ENCODE measurements at places on chromosomes 7 and 10.

GRCh38 chr10:97376413-97376812, 24.7 kb downstream of the RRP12 start:
- DNase-seq = no peak

GRCh38 chr10:34612446-34612845, 202.7 kb downstream of the PARD3 start:
- no peak for DNase-seq

- DNase-seq = no peak
Observed at GRCh38 chr7:30699706-30700495, 17.6 kb upstream of the CRHR2 start.

DNA sequence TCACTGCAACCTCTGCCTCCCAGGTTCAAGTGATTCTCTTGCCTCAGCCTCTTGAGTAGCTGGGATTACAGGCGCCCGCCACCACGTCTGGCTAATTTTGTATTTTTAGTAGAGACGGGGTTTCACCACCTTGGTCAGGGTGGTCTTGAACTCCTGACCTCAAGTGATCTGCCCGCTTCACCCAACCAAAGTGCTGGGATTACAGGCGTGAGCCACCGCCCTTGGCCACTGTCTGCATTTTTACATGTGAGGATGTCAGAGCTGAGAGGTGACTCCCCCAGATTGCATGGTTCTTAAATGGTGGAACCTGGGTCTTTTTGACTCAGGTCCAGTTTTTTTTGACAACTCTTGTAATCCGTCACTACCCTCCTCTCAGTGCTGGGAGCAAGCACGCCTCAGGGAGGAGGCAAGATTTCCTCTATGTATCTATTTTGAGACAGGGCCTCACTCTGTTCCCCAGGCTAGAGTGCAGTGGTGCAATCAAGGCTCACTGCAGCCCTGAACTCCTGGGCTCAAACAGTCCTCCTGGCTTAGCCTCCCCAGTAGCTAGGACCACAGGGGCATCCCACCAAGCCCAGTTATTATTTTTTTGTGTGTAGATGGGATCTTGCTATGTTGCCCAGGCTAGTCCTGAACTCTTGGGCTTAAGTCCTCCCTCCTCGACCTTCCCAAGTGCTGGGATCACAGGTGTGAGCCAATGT, 1.2 kb upstream of the SRRT start:
- no peak for DNase-seq

DNA sequence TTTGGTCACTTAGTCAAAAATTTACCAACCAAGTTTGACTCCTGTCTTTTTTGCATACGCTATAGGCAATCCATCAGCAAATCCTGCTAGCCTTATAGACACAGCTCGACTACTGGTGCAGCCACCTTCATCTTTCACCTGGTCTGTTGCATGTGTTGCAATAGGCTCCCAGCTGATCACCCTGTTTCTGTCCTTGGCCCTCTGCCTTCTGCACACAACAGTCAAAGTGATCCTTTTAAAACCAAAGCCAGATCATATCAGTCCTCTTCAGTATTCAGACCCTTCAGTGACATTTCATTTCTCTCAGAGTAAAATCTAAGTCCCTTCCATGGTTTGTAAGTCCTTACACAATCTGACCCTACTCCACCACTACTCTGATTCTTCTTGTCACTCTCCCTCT, 10.9 kb upstream of the CDK6 start:
- DNase-seq = no peak

GRCh38 chr7:22697876-22698606, 29.0 kb upstream of the IL6 start:
- DNase-seq = no peak

DNA sequence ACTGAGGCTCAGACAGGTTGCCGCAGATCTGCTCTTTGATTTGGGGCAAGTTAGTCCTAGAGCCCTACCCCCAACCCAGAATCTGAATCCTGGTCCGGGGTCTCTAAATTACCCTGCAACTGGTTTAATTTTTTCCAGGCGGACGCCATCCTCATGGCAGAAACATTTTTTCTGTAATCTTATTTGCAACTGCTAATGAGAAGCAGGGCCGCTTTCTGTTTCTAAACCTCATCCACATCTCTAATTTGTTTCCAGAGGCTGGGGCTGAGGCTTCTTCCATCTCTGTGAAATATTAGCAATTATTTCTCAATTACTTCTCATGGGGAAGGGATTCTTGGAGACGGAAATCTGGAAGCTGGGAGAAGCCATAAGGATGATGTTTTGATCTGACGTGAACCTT, 261.6 kb downstream of the RPS24 start:
- no peak for DNase-seq

DNA sequence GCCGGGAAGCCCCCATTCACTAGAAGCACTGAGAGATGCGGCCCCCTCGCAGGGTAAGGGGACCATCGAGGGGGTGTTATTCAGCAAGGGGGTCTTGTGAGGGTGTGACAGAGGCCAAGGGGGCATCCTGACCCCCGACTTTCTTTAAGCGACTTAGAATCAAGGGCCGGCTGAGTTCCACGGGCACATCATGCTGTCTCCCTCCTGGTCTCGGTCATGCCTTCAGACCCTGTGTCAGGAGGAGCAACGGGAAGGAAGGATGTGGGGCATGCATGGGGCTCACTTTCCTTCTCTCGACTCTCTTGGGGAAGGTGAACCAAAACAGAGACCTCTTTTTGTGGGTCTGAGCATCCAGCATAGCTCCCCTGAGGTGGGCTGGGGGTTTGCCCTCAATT, 2.5 kb downstream of the ACSL5 start:
- no peak for DNase-seq

DNA sequence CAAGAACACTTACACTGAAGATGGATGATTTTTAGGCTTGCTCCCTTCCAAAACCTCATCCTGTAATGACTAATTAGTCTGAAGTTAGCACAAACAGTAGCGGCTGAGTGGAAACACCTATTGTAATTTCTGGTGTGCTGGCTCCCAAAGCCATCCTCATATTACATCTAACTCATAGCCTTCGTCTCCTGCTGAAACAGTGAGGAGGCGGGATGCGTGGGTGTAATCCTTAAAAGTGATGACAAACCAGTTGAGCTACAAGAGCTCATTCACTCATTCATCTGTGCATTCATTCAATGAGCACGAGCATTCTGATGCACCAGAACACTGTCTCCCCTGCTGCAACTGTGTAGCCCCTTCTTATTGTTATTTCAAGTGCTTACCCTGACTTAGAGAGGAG, 235.3 kb downstream of the CALN1 start:
- DNase-seq = no peak

DNA sequence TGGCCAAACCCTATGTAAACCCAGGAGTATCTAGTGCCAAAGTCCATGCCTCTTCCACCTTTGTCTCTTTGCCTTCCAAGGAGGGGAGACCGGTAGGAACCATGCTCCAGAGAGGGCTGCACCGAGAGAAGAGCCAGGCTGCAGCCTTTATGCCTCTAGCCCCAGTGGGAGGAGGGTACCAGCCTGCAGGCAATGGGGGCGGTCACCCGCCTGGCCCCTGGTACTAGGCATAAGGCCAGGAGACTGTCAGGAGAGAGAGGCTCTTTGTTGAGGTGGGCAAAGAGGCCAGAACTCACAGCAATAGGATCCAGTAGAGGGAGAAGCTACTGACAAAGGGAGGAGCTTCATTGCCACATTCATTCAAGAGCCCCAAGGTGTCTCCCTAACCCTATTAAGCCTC, 146.6 kb upstream of the PDE1C start:
- no peak for DNase-seq

- DNase-seq = no peak
Observed at GRCh38 chr10:62238880-62239279, 29.8 kb downstream of the RTKN2 start.

- DNase-seq = no peak
Observed at GRCh38 chr10:95496951-95497350, 64.2 kb downstream of the SORBS1 start.

GRCh38 chr10:44985175-44985681, 6.6 kb upstream of the DEPP1 start:
- no peak for DNase-seq

DNA sequence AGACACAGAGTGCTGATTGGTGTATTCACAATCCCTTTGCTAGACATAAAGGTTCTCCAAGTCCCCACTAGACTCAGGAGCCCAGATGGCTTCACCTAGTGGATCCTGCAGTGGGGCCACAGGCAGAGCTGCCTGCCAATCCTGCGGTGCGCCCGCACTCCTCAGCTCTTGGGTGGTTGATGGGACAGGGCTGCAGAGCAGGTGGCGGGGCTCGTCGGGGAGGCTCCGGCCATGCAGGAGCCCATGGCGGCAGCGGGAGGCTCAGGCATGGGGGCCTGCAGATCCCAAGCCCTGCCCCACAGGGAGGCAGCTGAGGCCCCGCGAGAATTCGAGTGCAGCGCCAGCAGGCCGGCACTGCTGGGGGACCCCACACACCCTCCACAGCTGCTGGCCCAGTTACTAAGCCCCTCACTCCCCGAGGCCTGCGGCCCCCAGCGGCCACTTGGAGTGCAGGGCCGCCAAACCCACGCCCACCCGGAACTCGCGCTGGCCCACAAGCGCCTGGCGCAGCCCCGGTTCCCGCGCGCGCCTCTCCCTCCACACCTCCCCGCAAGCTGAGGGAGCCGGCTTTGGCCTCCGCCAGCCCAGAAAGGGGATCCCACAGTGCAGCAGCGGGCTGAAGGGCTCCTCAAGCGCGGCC, 7.7 kb upstream of the BET1 start:
- no peak for DNase-seq

DNA sequence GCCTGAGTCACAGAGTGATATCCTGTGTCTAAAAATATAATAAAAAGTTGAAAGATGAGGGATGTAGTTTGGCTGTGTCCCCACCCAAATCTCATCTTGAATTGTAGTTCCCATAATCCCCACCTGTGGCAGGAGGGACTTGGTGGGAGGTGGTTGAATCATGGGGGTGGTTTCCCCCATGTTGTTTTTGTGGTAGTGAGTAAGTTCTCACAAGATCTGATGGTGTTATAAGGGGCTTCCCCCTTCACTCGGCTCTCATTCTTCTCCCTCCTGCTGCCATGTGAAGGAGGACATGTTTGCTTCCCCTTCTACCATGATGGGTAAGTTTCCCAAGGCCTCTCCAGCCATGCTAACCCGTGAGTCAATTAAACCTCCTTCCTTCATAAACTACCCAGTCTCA, 25.1 kb upstream of the UBE3C start:
- DNase-seq = no peak

- no peak for DNase-seq
Observed at GRCh38 chr10:51028420-51028819, 45.9 kb upstream of the PRKG1 start.

DNA sequence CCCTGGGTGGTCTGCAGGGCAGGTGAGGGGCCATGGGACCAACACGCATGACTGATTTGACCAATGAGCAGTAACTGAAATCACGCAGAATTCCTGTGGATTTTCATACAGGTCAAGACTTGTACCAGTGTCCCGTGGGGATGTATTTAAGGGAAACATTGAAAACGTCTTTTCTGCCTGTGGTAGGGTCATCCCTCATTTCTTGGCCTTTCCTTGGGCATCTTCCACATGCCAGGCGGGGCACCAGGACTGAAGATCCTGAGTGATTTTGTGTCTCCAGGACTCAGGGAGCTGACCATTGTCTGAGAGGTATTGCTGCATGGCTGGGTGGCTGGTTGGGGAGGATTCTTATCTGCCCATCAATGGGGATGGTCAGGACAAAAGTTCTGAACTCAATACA, 289.0 kb downstream of the GLRX3 start:
- DNase-seq = no peak

DNA sequence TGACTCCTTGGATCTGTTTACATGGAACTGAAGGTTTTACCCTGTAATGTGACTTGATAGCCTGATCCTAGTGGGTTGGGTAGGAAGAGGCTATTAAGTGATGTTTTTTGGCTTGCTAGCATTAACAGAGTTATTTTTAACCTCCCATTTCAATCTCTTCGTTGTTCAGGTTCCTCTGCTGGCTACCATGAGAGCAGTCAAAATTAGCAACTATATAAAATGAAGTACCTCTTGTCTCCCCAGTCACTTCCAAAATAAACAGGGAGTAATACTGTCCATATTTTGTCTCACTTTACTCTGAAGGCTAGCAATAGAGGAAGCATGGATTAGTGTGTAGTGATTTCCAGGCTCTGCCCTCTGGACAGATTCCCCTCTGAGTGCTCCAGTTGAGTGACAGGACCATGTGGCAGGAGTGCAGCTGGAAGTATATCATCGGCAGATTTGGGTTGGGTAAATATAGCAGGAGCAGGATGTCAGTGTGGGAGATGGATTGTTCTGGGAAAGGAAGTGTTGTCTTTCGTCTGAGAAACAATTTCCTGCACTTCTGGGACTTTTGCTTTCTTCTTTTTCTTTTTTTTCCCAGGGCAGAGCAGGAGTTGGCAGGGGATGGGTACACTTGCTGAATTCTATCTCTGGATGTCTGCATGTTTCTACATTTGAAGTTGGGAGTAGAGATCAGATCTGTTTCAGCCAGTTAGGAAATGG, 35.2 kb downstream of the GBF1 start:
- no peak for DNase-seq

DNA sequence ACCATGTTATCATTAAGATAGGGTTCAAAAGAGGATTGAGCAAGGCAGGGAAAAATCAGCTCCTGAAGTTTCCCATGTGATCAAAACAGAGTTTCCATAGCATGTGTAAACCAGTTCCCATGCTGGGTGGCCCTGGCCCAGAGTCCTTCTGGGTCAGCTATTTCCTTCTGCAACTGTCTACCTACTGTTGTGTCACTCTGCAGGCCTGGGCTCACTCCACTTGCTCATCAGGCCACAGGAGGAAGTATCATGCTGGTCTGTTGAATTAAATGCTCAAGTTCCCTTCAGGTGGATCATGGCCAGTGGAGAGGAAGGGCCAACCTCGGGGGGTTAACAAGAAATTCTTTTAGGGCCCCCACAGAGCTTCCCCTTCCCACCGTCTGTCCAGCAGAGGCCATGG, 104.7 kb downstream of the GFRA1 start:
- DNase-seq = no peak

DNA sequence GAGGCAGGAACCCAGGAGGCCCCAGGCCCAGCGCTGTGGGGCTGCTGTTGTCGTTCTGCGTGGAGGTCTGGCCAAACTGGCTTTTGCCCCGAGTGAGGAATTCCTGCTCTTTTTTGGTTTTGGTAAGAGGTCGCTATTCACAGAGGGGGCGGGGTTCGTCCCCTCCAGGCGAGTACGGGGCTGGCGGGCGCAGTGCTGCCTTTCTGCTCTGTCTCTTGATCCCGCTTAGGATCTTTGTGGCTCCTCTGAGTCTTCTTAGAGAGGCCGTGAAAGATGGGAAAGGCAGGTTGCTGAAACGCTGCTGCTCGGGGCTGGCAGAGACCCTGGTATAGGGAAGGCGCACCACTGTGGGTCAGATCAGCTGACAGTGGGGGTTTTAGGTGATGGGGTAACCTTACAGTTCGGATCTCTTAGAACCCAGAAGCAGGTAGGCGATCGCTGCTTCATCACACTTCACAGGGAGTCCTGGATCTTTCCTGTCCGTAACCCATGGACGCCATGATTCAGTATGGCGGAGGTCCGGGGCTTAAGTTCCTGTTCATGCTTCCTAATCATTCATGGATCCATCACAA, 136.7 kb downstream of the KIF20B start:
- no peak for DNase-seq

- no peak for DNase-seq
Observed at GRCh38 chr10:30151581-30152389, 92.4 kb upstream of the JCAD start.

- DNase-seq = no peak
Observed at GRCh38 chr10:78712147-78712546, 356.6 kb upstream of the ZMIZ1 start.

- DNase-seq = no peak
Observed at GRCh38 chr10:43024942-43025700, 51.7 kb upstream of the RET start.
